ENCODE measurements at places on chromosomes 5 and 9. TPM values are rescaled to one million over a fixed set of nuclear protein-coding genes. Genes with fewer than 3 reads are reported as not detected.

CYLC2 gene
- not detected for total RNA-seq

DNA sequence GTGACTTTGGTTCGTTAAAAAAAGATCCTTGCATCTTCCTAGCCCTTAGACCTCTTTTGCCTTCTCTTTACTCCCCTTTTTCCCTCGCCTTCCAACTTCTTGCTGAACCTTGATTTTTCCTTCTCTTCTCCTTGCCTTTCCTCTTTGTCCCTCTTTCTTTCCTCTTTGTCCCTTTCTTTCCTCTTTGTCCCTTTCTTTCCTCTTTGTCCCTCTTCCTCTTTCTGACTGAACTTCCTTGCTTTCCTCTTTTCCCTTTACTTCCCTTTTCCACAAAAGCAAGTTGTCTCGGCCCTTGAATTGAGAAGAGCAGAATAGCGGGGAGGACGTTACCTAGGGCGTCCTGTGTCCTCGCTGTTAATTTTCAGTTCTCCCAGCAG, 1.4 kb upstream of the MLLT3 start:
- no peak for DNase-seq
- H3K4me3 ChIP-seq = peak overlapping the region; percentile 87
- no peak overlapping the region for H3K27ac ChIP-seq
- H3K36me3 ChIP-seq = no peaks in the 10 kb centered on the region
- peaks cover 14% of the 10 kb centered on the region for H3K4me1 ChIP-seq

GRCh38 chr5:43301653-43302091, 11.5 kb downstream of the HMGCS1 start:
- no peaks in the 10 kb centered on the region for H3K4me1 ChIP-seq
- H3K36me3 ChIP-seq = peaks cover 30% of the 10 kb centered on the region
- H3K27ac ChIP-seq = no peak overlapping the region
- DNase-seq = no peak
- no peaks in the 10 kb centered on the region for H3K27me3 ChIP-seq

- no peaks in the 10 kb centered on the region for H3K27me3 ChIP-seq
- no peak overlapping the region for H3K27ac ChIP-seq
- H3K4me1 ChIP-seq = peaks cover 13% of the 10 kb centered on the region
- no peaks in the 10 kb centered on the region for H3K36me3 ChIP-seq
- DNase-seq = no peak
These were observed 1.7 kb downstream of the MEGF9 start for GRCh38 chr9:120712539-120713031.

GRCh38 chr5:16178745-16179372, 732 bp downstream of the MARCHF11 start:
- no peaks in the 10 kb centered on the region for H3K4me1 ChIP-seq
- H3K27me3 ChIP-seq = peaks cover 28% of the 10 kb centered on the region
- no peaks in the 10 kb centered on the region for H3K36me3 ChIP-seq
- H3K4me3 ChIP-seq = peak overlapping the region; percentile 44
- DNase-seq = peak; percentile 54

GRCh38 chr5:7755958-7756357, 95.0 kb downstream of the CFAP90 start:
- DNase-seq = no peak
- no peak overlapping the region for H3K4me3 ChIP-seq
- no peaks in the 10 kb centered on the region for H3K27me3 ChIP-seq
- no peaks in the 10 kb centered on the region for H3K36me3 ChIP-seq

GRCh38 chr9:107261106-107261505, 22.0 kb upstream of the RAD23B start:
- no peak overlapping the region for H3K4me3 ChIP-seq
- no peak overlapping the region for H3K27ac ChIP-seq
- DNase-seq = no peak
- no peaks in the 10 kb centered on the region for H3K36me3 ChIP-seq
- no peaks in the 10 kb centered on the region for H3K4me1 ChIP-seq
- H3K27me3 ChIP-seq = no peaks in the 10 kb centered on the region

- H3K27ac ChIP-seq = no peak overlapping the region
- H3K27me3 ChIP-seq = no peaks in the 10 kb centered on the region
- DNase-seq = no peak
- no peaks in the 10 kb centered on the region for H3K36me3 ChIP-seq
- H3K4me3 ChIP-seq = no peak overlapping the region
These were observed 779.3 kb upstream of the WWC1 start for GRCh38 chr5:167512111-167512510.

DNA sequence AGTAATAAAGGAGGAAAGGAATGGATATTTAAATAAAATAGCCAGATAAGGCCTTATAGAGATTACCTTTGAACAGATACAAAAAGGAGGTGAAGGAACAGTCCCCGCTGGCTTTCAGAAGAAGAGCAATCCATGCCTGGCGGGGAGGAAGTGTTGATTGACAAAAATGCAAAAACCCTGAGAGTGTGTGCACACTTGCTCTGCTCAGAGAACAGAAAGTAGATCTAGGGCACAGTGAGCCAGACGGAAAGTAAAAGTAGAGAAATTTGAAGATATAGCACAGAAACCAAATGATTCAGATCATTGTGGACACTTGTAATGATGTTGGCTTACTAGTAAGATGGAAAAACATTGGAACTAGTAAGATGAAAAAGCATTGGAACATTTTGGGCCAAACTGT, 720.6 kb downstream of the PTPRD start:
- H3K4me3 ChIP-seq = no peak overlapping the region
- no peaks in the 10 kb centered on the region for H3K27me3 ChIP-seq
- no peak overlapping the region for H3K27ac ChIP-seq

DNA sequence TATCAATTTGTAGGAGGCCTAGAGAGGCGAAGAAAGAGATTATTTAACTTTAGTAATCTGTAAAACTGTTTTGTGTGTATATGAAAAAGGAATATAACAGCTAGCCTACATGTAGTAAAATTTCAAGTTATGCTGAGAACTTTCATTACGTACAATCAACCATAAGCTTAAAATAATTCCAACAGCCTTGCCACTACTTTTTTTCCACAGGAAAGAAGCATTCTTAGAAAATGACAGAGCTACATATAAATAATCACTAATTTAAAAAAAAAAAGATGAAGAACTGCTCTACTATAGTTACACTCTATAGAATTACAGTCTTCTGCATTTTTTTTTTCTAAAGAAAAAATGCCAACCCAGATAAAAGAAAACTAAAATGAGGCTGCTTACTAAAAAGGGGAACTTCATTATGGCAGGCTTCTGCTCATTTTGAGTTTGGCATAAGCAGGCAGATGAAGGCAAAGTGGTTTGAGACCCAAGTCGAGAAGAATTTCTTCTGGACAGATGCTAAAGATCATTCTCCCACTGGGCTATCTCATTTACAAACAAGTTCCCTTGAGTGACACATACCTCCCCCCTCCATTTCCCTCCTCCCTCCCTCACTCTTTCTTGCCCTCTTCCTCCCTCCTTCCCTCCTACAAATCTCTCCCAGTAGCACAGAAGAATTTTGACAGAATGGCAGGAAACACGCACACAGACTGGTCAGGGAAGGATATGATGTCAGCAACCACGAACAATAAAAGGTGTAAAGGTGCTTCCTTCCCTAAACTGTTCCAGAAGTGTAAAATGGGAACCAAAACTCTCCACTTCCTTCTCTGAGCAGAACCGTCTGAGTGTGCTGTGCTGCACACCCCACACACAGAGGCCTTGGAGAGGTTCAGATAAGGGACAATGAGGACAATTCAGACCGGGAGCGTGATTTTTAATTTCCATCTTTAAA, 56.1 kb downstream of the MEF2C start:
- peak overlapping the region; percentile 13 for H3K4me3 ChIP-seq
- H3K27me3 ChIP-seq = no peaks in the 10 kb centered on the region
- no peaks in the 10 kb centered on the region for H3K36me3 ChIP-seq

- H3K36me3 ChIP-seq = peaks cover 4% of the 10 kb centered on the region
- H3K27me3 ChIP-seq = no peaks in the 10 kb centered on the region
- no peak for DNase-seq
- no peaks in the 10 kb centered on the region for H3K4me1 ChIP-seq
- H3K27ac ChIP-seq = no peak overlapping the region
- no peak overlapping the region for H3K4me3 ChIP-seq
These were observed 155.6 kb downstream of the SMARCA2 start for GRCh38 chr9:2170722-2171121.

DNA sequence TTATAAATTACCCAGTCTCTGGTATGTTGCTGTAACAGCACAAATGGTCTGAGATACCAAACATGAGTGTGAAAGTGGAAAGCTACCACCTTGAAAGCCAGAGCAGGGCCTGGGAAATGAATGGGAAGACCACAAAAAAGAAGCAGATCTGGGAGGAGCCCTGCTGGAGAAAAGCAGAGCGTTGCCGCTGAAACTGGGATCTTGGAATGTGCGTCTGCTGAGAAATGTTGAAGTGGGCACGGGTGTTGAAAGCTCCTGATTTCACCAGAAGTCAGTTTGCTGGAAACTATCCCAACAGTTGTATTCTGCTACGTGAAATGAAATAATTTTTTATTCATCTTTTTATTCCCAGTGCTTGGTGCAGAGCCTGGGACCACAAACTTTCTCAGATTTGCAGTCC, 40.0 kb downstream of the NUDT12 start:
- peaks cover 4% of the 10 kb centered on the region for H3K4me1 ChIP-seq
- H3K27ac ChIP-seq = no peak overlapping the region
- no peaks in the 10 kb centered on the region for H3K36me3 ChIP-seq
- no peaks in the 10 kb centered on the region for H3K27me3 ChIP-seq

STK10 gene
- total RNA-seq = 59.8 TPM

- no peaks in the 10 kb centered on the region for H3K4me1 ChIP-seq
- H3K4me3 ChIP-seq = no peak overlapping the region
- no peak for DNase-seq
- H3K27ac ChIP-seq = no peak overlapping the region
These were observed 219.4 kb downstream of the FBN2 start for GRCh38 chr5:128318691-128319090.
